ENCODE measurements at places on chromosomes 16 and 17.
A peak's percentile ranks its signal among the peaks of the same experiment; 100 is the strongest.

DNA sequence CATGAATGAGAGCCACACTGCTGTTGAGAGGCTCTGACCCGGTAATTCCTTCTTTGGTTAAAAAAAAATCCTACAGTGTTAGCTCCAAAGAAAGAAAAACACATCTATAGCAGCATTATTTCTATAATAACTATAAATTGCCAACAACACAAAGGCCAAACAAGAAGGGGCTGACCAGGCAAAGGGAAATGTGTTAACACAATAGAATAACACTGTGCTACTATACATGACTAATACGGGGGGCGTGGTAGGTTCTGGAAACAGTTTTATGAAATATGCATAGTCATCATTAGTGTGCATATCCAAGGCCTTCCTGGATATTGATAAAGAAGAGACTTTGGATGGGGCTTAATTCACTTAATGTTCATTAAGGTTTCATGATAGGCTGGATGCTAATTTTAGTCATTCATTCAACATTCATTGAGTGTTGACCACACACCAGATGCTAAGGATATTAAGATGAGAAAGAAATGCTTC lies 50.0 kb upstream of the CCL1 start:
- DNase-seq, result no peak

DNA sequence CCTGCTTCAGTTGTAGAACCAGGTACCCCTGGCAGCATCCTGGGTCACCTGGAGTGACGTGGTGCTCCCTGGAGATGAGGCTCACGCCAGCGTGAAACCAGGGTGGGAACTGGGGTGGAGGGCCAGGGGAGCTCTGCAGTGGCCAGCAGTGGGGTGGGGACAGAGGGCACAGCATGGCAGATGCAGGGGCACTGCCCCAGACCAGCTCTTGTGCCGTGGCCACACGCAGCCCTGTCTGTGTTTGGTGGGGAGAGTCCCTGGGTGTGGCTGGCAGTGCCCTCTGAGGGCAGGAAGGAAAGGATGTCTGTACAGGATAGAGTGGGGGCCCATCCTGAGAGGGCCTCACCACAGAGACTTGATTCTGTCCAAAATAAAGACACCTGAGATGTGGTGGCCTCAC lies 24.5 kb downstream of the ZNF750 start:
- no peak for DNase-seq

DNA sequence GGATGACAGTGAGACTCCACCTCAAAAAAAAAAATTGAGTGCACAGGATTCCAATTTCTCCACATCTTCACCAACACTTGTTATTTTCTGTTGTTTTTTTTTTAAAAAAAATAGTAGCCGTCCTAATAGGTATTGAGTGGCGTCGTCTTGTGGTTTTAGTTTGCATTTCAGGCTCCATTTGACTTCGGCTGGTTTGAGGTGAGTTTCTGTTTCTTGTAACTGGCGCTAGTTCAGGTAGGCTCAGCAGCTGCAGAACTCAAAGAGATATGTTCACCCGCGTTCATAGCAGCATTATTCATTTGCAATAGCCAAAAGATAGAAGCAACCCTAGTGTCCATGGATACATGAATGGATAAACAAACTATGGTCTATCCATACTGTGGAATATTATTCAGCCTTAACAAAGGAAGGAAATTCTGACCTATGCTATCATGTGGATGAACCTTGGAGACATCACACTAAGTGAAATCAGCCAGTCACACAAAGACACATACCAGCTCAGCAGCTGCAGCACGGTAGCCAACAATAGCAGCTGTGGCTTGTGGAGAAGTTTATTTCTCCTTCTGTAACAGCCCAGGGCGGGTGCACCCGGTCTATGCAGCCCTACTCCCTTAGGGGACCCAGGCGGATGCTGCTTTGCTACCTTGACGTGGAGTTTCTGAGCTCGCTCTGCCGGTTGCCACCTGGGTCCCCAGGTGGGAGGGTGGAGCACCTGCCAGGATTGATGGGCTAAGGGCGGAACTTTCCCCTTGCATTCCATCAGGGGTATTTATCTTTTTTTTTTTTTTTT lies 44.9 kb downstream of the TMEM235 start:
- DNase-seq, result no peak

DNA sequence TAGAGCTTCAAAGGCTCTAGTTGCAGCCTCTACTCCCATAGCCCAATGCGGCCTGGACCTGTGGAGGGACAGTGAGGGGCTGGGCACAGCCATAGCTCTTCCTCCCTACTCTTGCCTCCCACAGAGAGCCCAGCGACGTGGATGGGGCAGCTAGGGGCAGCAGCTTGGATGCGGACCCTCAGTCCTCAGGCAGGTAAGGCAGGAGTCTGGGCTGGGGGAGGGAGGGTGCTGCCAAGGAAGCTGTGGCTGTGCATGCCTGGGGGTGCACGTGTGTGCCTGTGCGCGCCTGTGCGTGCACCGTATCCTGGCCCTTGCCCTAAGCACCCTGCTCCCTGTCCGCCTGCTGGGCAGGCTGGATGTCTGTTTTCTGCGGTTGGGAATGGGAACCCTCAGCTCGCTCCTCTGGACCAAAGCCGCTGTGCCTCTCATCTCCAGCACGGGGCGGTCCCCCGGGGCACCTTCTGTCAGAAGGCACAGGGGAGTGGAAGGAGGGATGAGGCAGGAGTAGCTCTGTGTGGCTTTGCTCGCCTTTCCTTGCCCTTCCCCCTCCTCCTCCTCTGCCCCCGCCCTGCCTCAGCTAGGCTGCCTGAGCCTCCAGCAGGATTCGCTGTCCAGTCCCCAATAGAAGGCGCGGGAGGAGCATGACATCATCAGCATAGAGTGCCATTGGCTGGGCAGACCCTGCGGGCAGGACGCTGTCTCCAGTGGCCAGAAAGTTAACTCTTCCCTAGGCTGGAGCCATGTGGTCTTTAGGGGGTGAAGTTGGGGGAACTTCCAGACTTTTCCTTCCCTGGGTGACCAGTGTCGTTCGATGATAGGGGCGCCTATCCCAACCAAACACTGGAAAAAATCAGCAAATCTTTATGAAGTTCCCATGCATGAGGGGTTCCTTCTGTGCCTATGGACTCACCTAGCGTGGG lies 797 bp downstream of the PRCD start:
- peak; percentile 42 for DNase-seq

- DNase-seq, result no peak
These were observed 2.9 kb downstream of the CPPED1 start for GRCh38 chr16:12800817-12801216.

DNA sequence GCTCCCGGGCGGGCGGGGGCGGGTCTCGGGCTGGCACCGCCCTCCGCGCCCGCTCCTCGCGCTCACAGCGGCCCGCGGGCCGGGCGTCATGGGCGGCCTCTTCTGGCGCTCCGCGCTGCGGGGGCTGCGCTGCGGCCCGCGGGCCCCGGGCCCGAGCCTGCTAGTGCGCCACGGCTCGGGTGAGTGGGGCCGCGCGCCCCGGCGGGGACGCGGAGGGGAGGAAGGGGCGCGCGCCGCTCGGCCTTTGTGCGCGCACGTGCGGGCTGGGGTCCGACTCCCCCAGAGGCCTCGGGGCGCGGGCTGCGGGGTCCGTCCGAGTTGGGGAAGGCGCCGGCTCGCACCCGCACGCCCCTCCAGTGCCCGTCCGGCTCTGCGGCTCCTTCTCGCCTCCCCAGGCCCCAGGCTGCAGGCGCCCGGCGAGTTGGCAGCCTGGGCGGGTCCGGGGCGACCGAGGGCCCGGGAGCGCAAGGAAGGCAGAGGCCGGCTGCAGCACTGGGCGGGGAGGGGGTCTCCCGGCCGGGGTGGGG lies at the start of gene NME4:
NME4 (plus strand) TSS at position 65 of the 527 bp plus-strand sequence; CDS start at position 89, 24 bp downstream.
- DNase-seq, result no peak

DNA sequence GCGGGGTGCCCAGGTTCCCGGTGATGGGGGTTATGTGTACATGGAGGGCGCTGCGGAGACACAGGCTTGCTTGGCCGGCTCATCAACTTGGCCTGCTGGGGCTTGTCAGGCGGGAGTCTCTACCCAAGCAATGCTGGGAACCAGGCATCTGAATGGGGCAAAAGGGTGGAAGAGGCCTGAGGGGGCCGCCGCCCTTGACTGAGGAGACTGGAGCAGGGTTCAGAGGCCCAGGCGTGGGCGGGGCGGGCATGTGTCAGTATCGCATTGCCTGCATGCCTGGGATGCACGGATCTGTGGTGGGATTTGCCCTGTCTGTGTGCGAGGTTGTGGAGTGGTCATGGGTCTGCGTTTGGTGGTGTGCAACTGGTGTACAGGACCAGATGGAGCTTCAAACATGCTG lies 21.1 kb downstream of the ARHGAP23 start:
- DNase-seq, result no peak

GRCh38 chr16:81717662-81718189 lies 61.4 kb upstream of the PLCG2 start:
- peak; percentile 39 for DNase-seq

DNA sequence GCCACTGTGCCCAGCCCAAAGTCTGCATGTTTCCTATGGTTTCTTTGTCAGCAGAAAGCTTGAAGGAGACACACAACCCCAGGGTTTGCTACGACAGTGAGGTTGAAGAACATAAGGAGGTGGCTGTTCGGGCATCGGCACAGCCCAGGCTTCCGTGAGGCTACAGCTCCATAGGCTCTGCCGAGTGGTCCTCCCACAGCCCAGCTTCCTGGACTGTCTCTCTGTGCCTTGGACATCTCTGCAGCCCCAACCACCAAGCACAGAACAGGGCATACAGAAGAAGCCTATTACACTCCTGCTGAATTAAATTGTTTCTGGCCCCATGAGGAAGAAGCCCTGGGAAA lies 3.2 kb upstream of the HAP1 start:
- no peak for DNase-seq

GRCh38 chr17:43900183-43900857 lies 7.0 kb downstream of the MPP2 start:
- DNase-seq, result peak; percentile 87

GRCh38 chr16:48489376-48489775 lies 104.2 kb upstream of the SIAH1 start:
- DNase-seq, result no peak

GRCh38 chr16:84932681-84933080 lies 78.7 kb downstream of the ZDHHC7 start:
- no peak for DNase-seq

DNA sequence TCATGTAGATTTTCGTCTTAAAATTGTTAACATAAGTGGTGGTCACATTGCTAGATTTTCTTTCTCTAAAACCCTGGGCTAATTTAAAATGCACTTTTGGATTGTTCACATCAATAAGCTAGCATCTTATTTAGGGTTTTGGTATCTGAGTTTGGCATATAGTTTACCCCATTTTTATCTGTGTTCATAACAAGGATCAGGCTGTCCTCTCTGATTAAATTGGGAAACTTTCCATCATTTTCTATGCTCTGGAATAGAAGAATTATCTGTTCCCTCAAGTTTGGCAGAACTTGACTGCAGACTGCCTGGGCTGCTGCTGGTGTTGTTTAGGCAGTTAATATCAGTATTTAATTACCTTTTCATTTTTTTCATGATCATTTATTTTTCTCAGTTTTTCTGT lies 1.8 kb downstream of the SPECC1 start:
- DNase-seq, result no peak

GRCh38 chr17:49013311-49014213 lies 16.4 kb downstream of the IGF2BP1 start:
- DNase-seq, result no peak

DNA sequence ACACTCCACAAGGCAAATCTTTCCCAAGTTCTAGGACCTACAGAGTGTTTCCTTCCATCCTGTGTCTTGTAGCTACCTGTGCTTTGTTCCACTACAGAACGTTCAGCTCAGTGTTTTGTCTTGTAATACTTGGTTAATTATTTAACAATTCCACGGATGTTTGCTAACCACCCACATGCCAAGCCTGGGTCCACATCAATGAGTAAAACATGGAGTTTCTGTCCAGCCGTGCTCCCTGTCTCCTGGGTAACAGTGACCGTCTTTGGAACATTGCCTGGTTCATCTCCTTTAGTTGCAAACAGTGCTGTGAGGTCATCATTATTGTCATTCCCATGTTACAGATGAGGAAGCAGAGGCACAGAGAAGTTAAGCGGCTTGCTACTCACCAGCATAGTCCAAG lies 41.3 kb downstream of the IRF8 start:
- no peak for DNase-seq

DNA sequence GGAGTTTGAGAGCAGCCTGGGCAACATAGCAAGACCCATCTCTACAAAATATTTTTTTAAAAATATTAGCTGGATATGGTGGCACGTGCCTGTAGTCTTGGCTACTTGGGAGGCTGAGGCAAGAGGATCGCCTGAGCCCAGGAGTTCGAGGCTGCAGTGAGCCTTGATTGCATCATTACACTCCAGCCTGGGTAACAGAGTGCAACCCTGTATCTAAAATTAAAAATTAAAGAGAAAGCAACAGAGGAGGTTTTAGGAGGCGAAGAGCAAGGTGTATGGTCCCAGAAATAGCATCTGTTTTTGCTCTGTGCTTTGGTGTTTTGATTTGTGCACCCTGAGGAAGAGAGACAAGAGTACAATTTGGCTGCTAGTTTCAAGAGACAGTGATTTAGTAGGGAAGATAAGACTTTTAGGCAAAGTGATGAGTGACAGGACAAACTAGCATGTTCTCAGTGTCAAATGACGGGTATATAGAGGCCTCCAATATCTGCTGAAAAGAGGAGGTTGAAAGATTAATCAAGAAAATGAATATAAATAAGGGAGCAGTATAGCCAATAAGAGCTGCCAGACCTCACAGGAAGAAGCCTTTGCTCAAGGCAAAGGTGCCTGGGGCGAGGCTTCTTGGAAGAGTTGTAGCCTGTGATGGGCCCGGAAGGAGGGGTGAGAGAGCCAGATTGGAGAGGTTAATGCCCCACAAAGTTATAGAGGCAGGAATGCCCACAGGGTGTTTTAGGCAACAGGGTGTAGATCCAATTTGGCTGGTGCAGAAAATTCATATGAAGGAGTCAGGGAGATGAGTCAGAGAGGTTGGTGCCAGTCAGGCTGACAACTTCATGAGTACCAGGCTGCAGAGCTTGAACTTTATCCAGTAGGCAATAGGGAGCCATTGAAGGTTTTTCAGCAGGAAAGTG lies 11.4 kb downstream of the HLF start:
- DNase-seq, result no peak

- no peak for DNase-seq
These were observed 198.5 kb upstream of the HS3ST4 start for GRCh38 chr16:25493136-25493811.

DNA sequence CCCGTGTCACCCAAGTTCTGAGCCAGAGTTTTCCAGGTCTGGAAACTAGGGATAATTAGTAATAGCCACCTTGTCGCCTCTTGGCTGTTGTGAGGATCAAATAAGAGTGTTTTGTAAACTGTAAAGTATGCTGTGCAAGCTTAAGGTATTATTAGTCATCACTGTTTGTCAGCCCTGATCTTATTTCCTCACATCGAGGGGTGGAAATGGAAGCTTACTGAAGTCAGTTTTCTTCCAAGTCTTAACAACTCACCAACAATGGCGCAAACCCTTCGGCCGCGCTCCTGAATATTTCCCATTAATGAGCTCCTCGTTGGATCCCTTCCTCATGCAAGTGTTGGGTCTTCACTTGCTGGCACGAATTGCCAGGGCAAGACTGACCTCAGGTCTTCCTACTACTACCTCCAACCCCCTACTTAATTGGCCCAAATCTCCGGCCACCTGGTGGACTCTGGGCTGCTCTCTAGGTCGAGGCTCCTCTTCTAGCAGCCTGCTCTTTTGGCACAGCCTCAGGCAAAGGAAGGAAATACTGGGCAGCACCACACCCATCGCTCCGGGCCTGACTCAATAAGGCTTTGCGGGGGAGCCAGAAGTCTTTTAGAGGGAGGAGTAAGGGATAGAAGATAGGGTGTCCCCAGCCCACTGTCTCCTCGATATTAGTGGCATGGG lies 885 bp upstream of the SLC35B1 start:
- DNase-seq, result peak; percentile 11

GRCh38 chr17:8438441-8438840 lies 2.8 kb downstream of the NDEL1 start:
- no peak for DNase-seq

GRCh38 chr17:82097919-82098168 lies 192 bp downstream of the FASN start:
- no peak for DNase-seq

Measured in activated CD4-positive, alpha-beta T cell treated with anti-CD3 and anti-CD28 coated beads, Interleukin-2, Interleukin-6, amounts not matched to agents 100 ng/mL and 50 ng/mL, durations not matched to agents 16 hours and 8 hours (primary cell).